ENCODE measurements at places on chromosomes 5 and 9. TPM values are rescaled to one million over a fixed set of nuclear protein-coding genes. Genes with fewer than 3 reads are reported as not detected.

The FNBP1 gene
- total RNA-seq = 126 TPM

DNA sequence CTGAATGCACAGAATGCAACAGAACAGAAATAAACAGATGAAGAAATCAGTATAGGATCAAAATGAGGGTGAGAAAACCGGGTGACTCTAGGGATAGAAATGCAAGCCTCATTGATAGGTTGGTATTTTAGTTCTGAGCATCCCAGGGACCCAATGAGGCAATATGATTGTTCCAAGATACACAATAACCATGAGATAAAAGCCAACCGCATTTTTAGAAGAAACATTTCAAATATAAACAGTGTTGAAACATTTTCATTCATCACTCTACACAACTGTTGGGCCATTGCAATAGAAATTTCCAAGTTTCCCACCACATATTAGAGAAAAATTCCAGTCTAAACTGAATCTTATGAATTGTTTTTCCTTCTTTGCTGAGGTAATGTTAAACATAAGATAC is 452.3 kb upstream of the PTGER4 start:
- peaks cover 34% of the 10 kb centered on the region for H3K4me1 ChIP-seq
- no peaks in the 10 kb centered on the region for H3K36me3 ChIP-seq
- no peak overlapping the region for H3K27ac ChIP-seq
- DNase-seq = no peak

GRCh38 chr5:5141625-5142525 is 1.7 kb downstream of the ADAMTS16 start:
- DNase-seq = peak; percentile 71
- H3K4me3 ChIP-seq = no peak overlapping the region
- no peak overlapping the region for H3K27ac ChIP-seq
- peaks cover 26% of the 10 kb centered on the region for H3K27me3 ChIP-seq
- H3K36me3 ChIP-seq = no peaks in the 10 kb centered on the region
- H3K4me1 ChIP-seq = peaks cover 10% of the 10 kb centered on the region

DNA sequence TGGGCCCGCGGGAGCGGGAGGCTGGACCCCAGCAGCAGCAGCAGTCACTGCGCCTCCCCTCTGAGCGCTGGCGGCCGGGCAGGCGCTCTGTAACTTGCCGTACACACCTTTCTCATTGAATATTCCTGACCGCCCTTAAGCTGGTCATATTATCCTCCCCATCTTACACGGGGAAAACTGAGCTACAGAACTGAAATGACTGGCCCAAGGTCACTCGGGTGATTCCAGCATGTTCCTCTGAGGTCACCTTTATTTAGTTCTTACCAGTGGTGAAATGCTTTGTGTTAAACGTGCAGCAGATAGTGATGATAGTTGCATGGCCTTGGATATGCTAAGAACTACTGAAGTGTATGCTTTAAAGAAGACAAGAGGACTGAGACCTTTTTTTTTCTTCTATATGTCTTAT is 607 bp downstream of the UQCRQ start:
- peaks cover 24% of the 10 kb centered on the region for H3K36me3 ChIP-seq
- no peak for DNase-seq
- H3K4me1 ChIP-seq = peaks cover 27% of the 10 kb centered on the region
- peak overlapping the region; percentile 99 for H3K4me3 ChIP-seq

- H3K4me1 ChIP-seq = no peaks in the 10 kb centered on the region
- no peak overlapping the region for H3K4me3 ChIP-seq
- no peaks in the 10 kb centered on the region for H3K27me3 ChIP-seq
- no peaks in the 10 kb centered on the region for H3K36me3 ChIP-seq
- peak overlapping the region; percentile 36 for H3K27ac ChIP-seq
Observed at GRCh38 chr9:8924562-8924961, 1125.0 kb upstream of the DMAC1 start.
